ENCODE measurements at places on chromosomes 2 and 18. TPM values are rescaled to one million over a fixed set of nuclear protein-coding genes. Genes with fewer than 3 reads are reported as not detected.

GRCh38 chr2:100761365-100761764 lies 58.6 kb upstream of the NPAS2 start:
- no peak for DNase-seq
- no peaks in the 10 kb centered on the region for H3K36me3 ChIP-seq
- H3K27me3 ChIP-seq = peaks cover 3% of the 10 kb centered on the region
- H3K4me1 ChIP-seq = peaks cover 36% of the 10 kb centered on the region
- no peak overlapping the region for H3K4me3 ChIP-seq

The ARPC2 gene
- 471 TPM for total RNA-seq

The BOK gene
- total RNA-seq = 43.0 TPM

DNA sequence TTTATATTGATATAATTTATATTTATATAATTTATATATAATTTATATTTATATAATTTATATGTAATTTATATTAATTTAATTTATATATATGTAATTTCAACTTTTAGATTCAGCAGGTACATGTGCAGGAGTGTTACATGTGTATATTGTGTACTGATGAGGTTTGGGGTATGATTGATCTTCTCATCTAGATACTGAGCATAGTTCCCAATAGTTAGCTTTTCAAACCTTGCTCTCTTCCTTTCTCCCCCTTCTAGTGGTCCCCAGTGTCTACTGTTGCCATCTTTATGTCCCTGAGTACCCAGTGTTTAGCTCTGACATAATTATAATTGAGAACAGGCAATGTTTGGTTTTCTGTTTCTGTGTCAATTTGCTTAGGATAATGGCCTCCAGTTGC lies 1335.3 kb upstream of the CDH2 start:
- no peaks in the 10 kb centered on the region for H3K27me3 ChIP-seq
- H3K27ac ChIP-seq = no peak overlapping the region
- no peaks in the 10 kb centered on the region for H3K4me1 ChIP-seq
- no peak for DNase-seq
- no peak overlapping the region for H3K4me3 ChIP-seq

Measured in HFFc6 (cell line).